ENCODE measurements at places on chromosomes 12 and 14.
A peak's percentile ranks its signal among the peaks of the same experiment; 100 is the strongest.

DNA sequence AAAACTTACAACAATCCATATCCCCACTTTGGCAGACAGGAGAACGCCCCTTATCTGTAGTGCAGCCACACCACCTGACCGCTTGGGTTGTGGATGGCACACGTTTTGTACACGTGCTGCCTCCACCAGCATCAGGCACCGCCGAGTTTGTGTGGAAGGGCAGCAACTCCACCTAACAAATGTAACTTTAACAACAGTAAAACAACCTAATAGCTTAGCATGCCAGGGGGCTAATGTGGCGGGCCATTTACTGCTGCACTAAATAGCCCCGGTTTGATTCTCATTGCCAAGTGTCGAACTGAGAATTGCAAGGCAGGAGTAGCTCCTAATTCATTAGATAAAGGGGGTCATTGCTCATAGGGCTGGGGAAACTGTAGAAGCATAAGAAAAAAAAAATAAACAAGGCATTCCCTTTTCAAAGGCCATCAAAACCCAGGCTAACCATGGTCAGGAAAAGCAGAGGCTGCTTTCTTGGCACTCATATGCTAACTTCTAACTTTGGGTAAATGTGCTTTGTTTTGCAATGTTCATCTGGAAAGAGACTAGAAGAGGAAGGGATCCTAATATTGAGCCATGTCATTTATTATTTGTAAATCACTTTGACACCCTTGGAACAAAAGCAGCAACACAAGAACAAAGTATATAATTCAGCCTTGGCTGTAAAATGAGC is 279.7 kb upstream of the SOX5 start:
- no peak for ATAC-seq

DNA sequence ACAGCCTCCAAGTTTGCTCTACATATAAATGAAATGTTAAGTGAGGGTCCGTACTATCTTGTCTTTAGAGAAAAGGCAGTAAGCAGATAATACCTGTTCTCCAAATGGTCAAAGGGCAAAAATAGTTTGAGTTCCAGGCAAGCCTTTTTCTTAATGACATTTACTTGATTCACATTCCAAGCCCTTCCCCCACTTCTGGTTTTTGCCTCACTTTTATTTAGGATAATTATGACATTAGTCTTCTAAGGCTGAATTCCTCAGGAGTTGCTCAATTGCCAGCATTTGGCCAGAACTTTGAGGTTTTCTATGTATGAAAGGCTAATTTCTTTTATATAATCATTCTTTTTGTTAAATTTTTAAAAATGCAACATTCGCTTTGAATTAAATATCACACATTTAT is 62.5 kb upstream of the DUSP6 start:
- ATAC-seq: no peak

DNA sequence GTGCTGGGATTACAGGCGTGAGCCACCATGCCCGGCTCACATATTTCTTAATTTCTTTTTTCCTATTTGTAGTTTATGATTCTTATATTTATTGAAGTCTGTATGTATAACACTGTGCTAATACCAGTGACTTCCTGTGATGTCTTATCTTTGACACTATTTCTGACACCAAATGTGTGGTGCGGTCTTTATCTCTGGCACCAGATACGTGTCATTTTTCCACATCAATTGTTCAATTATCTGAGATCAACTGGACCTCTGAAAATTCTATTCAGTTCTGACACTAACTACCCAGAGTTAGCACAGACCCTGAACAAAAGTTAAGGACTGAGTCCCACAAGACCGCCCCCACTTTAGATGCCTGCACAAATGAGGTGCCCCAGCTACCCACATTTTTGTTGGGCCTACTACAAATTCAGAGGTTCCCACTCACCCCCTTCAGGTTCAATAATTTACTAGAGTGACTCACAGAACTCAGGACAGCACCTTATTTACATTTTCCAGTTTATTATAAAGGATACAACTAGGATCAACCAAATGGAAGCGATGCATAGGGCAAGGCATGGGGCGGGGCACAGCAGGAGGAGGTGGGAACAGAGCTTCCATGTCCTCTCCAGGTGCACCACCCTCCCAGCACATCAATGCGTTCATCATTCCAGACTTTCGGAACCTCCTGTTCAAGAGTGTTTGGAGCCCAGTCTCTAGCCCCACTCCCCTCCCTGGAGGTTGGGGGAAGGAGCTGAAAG is 11.6 kb upstream of the SRSF9 start:
- no peak for ATAC-seq

DNA sequence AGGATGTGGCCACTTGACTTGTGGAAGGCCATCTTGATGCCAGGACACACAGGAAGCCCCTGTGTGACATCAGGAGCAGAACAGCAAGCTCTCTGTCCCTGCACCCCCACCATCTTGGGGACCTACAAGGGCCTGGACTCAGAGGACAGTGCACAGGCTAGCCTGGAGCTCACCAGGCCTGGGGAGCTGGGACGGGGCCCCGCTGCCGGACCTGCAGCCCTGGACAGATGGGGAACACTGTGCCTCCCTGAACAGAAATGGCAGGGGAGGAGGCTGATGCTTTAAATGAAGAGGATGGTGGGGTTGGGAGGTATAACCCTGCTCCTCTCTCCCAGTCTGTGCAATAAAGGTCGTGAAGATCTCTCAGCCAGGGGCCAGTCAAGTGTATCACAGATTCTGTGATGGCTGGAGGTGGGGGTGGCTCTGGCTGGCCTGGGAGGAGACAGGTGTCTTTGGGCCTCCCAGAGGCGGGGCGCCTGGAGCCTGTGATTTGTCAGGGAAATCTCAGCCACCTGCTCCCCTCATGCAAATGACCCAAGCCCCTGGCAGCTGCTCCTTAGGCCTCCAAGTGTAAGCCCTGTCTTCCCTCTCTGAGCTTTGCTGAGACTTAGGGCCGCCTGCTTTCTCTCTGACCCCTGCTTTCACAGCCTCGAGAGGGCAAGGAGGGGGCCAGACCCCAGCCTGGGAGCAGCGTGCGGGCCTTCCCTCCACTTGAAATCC is 1.1 kb upstream of the GNB3 start:
- no peak for ATAC-seq

- ATAC-seq: no peak
Observed at GRCh38 chr12:124352839-124353238, 57.9 kb downstream of the RFLNA start.

DNA sequence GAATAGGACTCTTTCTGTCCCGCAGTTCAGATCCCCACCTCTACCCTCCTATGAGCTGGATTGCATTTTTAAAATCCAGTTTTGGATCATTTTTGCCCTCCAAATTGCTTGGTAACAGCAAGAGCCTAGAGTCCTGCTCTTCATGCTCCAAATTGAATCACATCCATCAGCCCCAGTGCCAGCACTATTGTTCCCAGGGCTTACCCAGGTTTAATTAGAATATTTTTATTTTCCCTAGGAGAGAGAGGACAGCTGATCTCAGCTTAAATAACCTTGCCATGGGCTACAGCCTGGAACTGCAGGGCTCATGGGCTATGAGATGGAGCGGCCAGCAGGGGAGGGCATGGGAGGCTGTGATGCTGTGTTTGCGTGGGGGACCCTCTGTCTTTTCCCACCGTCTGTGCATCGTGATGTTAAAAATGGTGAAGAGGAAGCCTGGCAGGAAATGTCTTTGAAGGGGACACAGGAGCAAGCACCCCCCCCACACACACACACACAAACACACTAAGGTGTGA is 59.4 kb upstream of the WSCD2 start:
- no peak for ATAC-seq

- ATAC-seq: no peak
Observed at GRCh38 chr12:104534162-104534856, 77.6 kb downstream of the CHST11 start.

DNA sequence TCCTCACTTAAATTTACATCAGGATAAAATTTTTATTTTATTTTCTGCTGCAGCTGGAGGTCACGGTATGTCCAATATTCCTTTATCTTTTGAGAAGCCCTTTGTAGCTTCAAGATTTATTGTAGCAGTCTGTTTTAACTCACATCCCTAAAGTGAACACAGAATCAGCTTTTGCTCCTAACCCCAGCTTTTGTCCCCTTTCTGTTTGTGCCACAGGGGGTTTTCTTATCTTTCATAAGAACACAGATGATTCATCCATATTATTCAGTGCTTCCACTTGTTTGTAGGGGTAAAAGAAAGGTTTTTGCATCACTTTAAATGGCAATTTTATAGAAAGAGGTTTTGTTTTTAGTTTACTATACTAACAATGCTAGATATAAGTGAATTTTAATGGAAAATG is 21.8 kb upstream of the PIK3C2G start:
- ATAC-seq: no peak

DNA sequence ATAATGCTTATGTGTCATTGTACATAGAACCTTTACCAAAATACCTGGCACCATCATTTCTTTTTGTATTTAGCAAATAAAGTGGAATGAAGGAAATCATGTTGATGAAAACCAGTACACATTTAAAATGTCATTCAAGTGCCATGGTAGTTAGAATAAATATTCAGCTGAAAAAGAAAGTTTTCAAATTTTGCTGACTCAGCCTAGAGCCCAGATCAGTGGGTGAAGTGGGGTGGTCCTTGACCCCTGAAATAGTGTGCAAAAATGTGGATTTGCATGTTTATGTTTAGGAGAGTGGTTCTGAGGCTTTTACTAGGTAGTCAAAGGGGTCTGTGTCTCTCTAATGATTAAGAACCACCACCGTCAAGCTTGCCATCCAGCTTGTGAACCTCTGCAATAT is 418.7 kb downstream of the ETNK1 start:
- no peak for ATAC-seq

GRCh38 chr14:34507884-34508283 is 31.6 kb downstream of the EAPP start:
- ATAC-seq: no peak

- ATAC-seq: peak; percentile 70
Observed at GRCh38 chr12:6554168-6555017, 1.4 kb downstream of the IFFO1 start.

GRCh38 chr12:77830583-77831351 is at the start of gene NAV3:
TSS of gene NAV3 (plus strand) at chr12:77830894. CDS start at chr12:77831462, 568 bp downstream.
- no peak for ATAC-seq

DNA sequence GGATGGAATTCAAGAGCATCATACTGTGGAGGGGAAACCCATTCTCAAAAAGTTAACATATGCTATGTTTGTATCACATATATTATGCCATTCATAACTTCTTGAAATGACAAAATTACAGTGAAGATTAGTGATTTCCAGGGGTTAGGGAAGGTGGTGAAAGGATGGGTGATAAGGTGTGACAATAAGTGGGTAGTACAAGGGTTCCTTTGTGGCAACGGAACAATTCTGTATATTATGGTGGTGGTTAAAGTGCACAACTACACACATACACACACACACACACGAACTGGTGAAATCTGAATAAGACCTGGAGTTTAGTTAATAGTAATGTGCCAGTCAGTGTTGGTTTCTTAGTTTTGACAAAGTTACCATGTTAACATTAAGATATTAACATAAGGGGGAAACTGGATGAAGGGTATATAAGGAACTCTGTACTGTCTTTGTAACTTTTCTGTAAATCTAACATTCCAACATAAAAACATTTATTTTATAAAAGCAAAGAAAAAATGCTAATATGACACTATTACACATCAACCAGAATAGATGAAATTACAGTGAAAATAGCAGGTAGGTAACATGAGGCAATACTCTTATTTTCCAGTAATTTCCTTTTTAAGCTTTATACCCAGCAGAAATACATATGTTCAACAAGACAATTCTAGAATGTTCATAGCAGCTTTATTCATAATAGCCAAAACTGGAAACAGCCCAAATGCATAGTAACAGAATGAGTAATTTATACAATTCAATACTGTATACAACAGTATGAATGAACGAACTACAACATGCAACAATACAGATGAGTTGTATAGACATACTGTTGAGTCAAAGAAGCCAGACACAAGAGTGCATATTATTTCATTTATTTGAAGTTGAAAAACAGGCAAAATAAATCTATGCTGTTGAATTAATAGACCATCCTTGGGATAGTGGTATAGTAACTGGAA is 44.0 kb upstream of the OR5AU1 start:
- ATAC-seq: peak; percentile 21

DNA sequence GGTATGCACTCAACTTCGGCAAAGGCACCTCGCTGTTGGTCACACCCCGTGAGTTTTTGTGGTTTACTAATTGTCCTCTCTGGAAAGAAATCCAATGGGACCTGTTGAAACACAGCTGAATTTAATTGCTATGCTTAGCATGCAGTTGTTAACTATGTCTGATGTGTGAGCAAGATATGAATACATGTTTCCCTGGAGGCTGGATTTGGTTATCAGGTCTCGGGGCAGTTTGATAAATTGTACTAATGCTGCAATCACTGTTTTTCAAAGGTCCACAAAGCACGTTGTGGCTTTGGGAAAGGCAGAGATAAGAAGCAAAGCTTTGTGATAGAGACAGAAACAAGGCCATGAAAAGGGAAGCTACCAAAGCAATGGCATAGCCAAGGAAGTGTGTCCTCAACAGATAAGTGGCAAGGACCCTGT is 91.3 kb downstream of the DAD1 start:
- ATAC-seq: no peak

- no peak for ATAC-seq
Observed at GRCh38 chr14:56782711-56783110, 27.6 kb downstream of the OTX2 start.

- no peak for ATAC-seq
Observed at GRCh38 chr14:22884076-22884737, 1.2 kb downstream of the REM2 start.

DNA sequence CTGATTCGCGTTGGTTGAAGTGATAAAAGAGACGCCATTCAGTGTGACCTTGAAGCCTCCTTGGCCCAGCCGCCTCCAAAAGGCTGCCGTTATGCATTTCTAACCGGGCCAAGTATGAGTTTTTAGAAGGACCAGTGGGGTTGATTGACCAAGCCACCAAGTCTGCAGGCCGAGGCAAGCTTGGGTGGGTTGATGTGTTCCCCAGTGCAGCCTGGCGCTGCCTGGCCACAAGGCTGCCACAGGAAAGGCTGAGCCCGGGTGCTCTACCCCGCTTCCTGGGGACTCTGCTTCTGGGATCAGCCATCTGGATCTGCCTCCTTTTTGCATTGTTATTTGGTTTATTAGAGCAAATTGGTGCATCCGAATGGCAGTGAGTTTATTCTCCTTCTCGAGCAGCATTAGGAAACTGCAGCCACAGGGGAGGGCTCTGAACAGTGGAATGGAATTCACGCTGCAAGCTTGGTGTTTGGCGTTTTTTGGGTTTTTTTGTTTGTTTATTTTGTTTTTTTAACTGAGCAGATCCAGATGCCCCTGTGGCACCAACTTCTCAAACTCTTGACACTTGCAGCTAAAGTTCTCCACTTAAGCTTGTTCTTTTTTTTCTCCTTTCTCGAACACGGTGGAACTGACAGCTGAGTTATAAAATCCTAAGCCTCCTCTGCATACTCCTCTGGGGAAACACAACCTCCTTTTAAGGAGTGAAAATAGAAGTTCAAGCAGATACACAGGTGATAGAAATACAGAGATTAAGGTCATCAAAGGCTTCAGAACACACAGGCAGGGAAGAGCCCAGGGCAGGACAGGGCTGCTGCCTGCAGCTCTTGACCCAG is 145.4 kb upstream of the FKBP4 start:
- ATAC-seq: no peak

DNA sequence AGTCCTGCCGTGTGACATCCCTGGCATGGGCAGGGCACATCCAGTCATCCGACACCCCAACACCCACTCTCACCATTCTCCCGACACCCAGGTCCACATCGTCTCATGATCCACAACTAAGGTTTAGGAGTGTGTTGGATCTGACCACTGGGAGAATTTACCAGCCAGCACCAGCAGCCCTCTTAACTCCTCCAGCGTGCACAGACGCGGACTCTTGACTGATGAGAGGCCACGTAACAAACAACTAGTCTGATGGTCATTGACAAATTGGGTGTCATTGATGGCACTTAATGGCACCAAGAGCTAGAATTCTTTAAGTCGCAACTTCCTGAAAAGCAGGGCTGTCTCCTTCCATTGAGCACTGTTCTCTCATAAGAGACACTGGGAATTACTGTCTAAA is 203.0 kb upstream of the SFSWAP start:
- ATAC-seq: no peak

- no peak for ATAC-seq
Observed at GRCh38 chr12:97075934-97076630, 169.0 kb downstream of the NEDD1 start.
